Nephron progenitor cell (in vitro differentiated cells): ENCODE measurements at places on chromosomes 16 and 17.

- DNase-seq, result no peak
These were observed 2.0 kb upstream of the MAFG start for GRCh38 chr17:81929253-81930141.

DNA sequence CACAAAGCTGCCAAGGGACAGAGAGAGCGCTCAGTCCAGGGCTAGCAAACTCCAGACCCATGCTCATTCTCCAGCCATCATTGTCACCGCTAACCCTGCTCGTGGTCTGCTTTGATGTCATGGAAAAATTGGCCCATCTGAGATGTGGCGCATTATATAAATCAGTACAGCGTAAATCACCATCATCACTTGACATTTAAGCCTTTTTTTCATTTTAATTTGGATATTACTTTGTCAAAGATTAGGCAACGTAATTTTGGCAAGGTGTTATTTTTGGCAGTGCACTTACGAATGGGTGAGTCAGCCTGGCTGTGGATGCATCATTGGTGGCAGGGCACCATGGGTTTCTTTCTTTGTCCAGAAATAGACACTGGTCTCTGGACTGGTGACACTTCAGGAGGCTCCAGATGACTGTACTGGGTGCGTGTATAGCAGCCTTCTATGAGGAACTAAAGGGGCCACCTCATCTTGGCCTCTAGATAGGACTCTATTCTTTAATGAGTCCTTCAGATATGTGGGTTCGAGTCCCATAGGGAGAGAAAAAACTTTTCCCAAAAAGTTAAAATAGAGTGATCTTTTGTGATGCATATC, 166.3 kb downstream of the MSI2 start:
- no peak for DNase-seq

DNA sequence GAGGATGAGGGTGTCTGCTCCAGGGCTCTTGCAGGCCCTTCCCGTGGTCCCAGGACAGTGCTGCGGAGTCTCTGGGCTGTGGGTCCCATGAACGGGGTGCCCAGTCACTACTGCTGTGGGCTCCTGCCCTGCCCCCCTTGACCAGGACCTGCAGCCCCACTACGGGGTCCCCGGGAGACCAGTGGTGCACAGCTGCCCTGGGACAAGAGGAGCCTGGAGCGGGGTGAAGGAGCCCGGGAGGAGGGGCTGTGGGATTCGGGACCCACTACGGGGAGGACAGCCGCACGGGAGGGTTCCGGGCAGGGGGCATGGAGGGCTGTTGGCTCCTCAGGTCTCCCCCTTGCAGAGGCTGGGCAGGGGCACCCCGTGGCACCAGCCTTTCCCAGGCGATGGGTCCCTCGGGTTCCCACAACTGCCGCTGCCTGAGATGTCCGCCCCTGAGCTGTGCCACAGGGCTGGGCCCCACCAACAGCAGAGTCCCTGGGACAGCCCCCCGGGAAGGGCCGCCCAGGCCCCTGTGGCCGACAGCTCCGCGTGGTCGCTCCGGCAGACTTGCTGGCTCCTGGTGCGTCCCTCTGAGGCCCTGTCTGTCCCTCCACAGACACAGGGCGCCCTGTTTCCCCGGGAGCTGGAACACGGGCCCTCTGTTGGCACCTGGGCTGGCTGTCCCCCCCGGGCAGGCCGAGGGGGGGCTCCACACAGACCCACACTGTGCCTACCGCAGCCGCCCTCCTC, 52.1 kb upstream of the GNG13 start:
- DNase-seq, result no peak

- DNase-seq, result peak; percentile 61
These were observed 13.9 kb upstream of the KRTAP17-1 start for GRCh38 chr17:41329279-41329948.

GRCh38 chr16:5861241-5861640, 763.6 kb upstream of the EEF2KMT start:
- DNase-seq, result no peak

GRCh38 chr16:57988929-57989328, 11.5 kb downstream of the ZNF319 start:
- no peak for DNase-seq

DNA sequence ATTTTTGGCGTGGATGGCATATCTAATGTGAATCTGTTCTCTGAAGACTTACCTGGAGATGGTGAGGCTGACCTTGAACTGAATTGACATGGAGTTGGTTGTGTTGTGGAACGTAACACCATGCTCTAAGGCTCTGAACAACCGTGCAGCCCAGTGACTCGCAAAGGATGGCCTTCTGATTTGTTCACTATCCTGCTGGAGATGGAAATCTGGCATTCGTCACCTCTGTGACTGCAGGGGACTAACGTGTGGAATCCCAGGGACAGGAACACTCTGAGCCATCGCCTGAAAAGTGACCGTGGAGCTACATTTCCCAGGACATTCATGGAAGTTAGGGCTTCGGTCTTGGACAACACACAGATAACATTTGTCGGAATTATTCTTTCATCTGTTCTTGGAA, 61.1 kb downstream of the BANP start:
- DNase-seq, result no peak

- peak; percentile 77 for DNase-seq
These were observed 9.0 kb downstream of the VPS9D1 start for GRCh38 chr16:89711601-89712273.

DNA sequence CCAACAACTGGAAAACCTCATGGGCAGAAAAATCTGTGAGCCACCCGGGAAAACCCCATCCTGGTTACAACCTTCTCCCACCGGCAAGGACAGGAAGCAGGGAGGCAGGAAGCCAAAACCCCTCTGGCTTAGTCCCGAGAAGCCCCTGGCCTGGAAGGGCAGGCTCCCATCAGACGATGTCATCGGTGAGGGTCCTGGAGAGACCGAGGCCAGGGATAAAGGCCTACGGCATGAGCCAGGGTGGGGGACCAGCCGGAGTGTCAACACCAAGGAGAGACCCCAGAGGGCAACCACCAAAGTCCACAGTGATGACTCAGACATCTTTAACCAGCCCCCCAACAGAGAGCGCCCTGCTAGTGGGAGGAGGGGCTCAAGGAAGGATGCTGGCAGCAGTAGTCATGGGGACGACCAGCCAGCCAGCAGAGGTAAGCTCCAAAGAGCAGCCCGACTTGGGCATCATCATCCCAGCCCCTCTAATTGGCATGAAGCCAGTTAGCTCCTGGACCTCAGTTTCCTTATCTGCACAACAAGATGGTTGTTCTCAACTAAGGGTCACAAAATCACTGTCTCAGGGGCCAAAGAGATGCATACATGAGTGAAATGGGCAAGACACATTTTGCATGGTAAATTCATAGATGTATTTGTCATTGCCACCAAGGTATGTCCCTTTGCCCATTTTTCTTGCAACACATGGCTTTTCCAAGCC, 190.7 kb downstream of the KATNIP start:
- DNase-seq, result no peak

GRCh38 chr16:1982991-1983543, 926 bp upstream of the GFER start:
- no peak for DNase-seq

DNA sequence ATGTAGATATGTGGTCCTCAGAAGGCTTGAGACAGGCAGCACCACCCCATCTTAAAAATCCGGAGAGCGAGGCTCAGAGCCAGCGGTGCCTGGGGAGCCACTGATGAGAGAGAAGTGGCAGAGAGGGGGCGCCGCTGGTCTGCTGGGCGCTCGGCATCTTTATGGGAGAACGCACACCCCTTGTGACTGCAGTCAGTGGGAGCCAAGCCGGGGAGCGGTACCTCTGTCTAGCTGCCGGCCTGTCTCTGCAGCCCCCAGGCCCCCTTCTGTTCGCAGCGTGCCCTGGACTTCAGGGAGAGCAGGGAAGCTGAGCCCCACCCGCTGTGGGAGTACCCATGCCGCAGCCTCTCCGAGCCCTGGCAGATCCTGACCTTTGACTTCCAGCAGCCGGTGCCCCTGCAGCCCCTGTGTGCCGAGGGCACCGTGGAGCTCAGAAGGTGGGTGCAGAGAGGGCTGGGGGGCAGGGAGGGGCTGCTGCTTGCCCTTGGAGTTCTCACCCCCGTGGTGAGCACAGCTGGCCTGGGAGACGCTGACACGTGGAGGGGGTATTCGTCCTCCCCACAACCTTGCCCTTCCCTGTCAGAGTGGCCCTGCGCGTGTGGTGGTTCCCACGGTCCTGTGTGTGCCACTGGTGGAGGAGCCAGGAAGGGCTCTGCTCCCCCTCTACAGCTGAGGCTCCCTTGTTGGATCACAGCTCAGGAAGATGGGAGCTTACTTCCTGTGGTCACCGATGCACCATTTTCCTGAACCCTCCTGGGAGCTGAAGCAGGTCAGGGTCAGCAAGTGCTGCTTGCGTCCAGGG, 44.8 kb downstream of the PRMT7 start:
- DNase-seq, result no peak

DNA sequence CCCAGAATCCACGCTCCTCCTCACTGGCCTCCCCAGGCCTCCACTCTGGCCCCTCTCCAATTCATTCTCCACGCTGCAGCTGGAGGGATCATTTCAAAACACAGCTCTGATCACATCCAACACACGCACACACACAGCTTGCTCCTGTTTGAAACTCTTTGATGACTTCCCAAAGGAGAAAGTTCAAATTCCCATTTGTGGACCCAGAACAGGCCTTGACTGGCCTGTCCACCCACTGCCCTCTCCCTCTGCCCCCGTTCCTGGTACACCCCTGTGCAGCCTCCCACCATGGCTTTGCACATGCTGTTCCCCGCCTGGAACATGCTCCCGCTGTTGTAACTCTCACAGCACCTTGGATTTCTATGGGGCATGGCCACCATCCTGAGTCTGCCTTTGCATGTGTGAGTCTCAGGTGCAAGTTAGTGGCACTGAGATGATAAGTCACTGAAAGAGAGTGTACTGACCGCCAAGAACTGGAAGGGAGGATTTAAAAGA, 100.0 kb downstream of the GSG1L start:
- no peak for DNase-seq

- DNase-seq, result peak; percentile 87
These were observed at the start of gene MPG for GRCh38 chr16:77807-78443. Gene MPG, plus strand, starts transcription at chr16:78225. Its CDS starts 85 bp downstream, at chr16:78310.

- no peak for DNase-seq
These were observed 7.2 kb upstream of the SLC43A2 start for GRCh38 chr17:1635675-1636465.

DNA sequence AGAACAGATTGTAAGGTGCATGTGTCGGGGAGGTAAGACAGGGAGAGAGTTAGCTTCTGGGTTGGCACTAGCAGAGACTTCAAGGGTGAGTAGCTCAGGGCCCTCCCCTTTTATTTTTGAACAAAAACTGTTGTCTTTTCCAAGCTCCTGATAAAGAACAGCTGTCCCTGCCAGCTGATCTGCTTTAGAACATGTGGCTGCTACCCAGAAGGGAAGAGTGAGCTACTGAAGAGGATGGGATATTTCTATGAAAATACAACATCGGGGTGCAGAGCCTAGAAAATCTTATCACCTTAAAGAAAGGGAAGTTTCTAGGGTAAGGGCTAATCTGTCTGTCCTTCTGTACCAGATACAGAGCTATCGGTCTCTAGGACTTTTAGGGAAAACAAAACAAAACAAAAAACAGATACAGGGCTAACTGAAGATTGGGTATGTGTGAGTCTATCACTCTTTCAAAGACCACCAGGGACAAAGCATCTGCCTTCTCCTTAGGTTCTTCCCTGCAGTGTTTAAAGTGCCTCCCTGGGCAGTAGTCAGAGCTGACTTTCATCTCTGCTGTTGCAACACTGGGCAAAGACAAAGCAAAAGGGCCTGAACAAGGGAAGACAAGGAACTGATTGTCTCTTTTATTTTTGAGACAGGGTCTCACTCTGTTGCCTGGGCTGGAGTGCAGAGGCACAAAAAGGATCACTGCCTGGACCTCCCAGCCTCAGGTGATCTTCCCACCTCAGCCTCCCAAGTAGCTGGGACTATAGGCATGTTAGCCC, 5.0 kb upstream of the DHRS13 start:
- no peak for DNase-seq

DNA sequence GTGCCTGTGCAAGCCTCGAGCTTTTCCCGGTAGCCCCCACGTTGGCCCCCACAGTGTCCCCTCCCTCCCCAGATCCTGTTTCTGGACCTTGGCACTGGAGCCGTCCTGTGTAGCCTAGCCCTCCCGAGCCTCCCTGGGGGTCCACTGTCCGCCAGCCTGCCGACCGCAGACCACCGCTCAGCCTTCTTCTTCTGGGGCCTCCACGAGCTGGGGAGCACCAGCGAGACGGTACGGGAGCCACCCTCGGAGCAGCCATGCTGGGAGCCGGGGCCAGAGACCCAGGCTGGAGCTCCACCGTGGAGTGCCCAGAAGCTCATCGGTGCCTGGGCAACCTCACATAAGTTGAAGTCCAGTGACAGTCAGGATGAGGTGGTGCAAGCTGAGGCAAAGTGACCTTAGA, 11.8 kb downstream of the RGS11 start:
- no peak for DNase-seq
